Ammon's horn (tissue), 1 donor: ENCODE measurements at places on chromosomes 7 and 10.

GRCh38 chr7:155913291-155913690 lies 101.0 kb upstream of the SHH start:
- DNase-seq, result no peak

DNA sequence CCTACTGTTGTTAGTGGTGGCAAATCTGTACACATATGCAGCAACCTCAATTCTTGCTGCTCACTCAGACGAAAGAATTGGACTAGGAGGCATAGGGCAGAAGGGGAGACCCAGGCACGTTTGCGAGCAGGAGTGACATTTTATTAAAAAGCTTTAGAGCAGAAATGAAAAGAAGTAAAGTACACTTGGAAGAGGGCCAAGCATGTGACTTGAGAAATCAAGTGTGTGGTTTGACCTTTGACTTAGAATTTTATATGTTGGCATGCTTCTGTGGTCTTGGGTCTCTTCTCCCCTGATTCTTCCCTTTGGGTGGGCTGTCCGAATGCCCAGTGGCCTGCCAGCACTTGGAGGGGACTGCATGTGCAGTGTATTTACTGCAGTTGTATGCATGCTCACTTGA lies 205.5 kb upstream of the SEMA3D start:
- DNase-seq, result no peak

DNA sequence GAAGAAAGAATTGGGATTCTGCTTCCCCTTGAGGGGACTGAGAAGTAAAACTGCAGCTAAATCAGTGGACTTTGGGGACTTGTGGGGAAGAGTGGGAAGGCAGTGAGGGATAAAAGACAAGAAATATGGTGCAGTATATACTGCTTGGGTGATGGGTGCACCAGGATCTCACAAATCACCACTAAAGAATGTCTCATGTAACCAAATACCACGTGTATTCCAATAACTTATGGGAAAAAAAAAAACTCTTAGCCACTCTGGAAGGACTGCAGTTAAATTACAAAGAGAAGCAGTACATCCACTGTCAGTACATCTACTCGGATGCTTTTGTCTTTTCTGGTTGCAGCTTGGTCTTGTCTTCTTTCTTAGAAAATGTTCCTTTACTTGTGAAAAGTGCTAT lies 27.4 kb upstream of the GOT1 start:
- no peak for DNase-seq

- no peak for DNase-seq
These were observed 262.3 kb upstream of the KLF14 start for GRCh38 chr7:130996205-130996832.

DNA sequence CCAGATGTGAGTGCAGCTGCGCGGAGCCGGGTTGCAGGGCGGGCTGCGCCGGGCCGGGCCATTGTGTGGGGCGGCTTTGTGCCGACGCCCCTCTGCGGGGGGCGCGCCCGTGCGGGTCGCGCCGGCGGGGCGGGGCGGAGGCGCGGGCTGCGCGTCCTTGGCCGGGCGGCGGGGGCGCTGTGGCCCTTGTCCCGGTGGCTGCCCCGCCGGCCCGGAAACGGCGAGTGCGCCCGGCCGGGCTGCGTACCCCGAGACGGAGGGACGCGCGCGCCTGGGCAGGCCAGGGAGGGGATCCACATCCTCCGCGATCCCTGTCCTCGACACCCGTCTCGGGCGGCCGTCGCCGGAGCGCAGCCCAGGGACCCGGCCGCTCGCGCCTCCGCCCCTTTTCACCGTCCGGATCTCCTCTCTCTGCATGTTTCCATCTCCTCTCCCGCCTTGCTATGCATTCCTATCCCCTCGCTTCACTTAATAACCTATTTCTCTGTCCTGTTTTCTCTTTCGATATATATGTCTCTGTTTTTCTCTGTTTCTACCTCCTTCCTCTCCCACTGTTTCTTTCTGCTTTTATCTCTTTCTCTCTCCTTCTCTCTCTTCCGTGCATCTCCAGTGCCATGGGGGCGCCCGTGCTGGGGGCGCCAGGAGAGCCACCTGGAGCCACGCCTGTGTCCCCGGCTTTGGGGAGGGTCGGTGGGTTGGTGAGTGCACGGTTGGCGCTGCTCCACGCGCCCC lies 765 bp downstream of the PFKFB3 start:
- DNase-seq, result peak; percentile 62

DNA sequence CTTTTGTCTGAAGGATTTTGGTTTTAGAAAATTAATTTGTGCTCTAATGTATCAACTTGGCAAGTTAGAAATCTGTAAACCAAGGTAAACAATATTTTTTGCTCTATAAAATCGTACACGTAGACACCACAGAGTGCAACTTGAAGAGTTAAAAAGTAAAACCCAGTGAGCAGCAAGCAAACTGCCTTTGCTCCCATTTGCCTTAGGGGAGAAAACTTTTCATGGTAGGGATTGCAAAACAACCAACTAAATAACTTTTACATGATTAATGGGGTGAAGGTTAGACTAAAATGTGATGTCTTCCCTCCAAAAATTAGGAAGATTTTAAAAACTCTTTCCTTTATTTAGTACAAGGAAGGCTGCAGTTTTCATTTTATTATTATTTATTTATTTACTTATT lies 224.2 kb upstream of the LYZL1 start:
- DNase-seq, result no peak

GRCh38 chr7:49630513-49630912 lies 142.9 kb upstream of the VWC2 start:
- no peak for DNase-seq

DNA sequence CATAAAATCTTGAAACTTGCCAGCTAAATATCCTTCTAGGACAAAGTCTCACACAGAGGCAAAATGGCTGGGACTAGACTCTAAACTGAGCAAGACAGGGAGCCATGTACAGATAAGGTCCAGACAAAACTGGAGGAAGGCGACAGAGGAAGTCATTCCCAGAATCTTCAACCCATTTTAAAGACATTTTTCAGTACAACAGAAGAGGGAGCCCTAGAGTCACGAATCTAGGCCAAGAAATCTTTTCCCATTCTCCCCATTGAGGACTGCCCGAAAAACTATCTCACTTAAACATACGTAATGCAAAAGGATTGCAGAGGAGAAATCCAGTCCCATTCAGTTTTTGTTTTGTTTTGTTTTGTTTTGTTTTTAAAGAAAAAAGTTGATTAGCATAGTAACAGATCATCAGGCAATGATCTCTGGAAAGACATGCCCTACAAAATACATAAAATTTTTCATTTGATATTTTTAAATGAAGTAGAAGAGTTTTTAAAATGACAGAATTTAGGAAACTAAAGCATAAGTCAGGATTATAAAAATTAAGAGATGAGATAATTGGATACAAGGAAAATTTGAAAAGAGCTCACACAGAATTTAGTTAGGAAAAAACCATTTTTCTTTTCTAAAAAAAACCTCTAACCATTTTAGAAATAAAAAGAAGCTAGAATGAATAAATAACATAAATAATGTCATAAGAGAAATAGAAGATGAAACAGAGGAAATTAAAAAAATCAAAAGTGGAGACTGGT lies 16.9 kb upstream of the PRF1 start:
- no peak for DNase-seq

- DNase-seq, result no peak
These were observed 67.4 kb downstream of the AMPH start for GRCh38 chr7:38563741-38564140.

DNA sequence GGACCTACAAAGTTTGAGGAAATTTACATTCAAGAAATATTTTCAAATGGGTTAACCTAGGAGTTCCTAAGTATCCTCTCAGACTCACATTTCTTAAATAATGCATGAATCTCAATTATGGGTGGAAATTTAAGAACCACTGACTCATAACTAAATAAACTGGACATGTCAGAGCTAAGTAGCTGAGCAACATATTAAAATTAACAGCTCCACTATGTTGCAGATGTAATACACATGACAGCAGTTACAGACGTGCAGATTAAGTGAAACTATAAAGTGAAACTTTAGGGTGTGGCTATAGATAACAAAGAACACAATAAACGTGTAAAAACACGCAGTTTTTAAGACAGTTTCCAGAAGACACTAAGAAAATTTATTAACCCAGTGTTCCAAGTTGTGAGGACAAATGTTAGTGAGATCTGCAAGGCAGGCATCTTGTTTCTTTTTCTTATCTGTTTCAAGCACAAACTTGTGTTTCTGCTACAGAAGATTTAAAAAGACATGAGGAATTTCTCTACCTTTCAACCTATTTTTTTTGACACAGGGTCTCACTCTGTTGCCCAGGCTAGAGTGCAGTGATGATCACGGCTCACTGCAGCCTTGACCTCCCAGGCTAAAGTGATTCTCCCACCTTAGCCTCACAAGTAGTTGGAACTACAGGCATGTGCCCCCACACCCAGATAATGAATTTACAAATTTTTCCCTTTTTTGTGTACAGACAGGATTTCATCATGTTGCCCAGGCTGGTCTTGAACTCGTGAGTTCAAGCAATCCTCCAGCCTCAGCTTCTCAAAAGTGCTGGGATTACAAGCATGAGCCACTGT lies 25.3 kb downstream of the DNMBP start:
- no peak for DNase-seq

DNA sequence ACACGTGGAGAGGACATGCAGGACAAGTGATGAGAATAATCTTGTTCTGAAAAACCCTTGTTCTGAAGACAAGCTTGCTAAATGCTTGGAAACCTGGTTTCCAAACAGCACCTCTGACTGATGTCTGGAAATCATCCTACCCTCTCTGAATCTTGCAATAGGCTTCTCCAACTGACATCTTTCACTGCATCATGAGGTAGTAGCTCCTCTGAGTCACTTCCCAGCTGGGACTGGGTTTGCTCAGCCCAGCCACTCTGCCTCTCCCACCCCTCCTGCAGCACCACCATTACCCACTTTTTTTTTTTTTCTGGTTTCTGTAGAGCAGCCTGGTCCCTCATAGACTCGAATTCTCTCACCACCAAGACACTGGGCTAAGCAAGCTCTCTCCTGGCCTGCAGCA lies 919.8 kb downstream of the GRID1 start:
- DNase-seq, result no peak

DNA sequence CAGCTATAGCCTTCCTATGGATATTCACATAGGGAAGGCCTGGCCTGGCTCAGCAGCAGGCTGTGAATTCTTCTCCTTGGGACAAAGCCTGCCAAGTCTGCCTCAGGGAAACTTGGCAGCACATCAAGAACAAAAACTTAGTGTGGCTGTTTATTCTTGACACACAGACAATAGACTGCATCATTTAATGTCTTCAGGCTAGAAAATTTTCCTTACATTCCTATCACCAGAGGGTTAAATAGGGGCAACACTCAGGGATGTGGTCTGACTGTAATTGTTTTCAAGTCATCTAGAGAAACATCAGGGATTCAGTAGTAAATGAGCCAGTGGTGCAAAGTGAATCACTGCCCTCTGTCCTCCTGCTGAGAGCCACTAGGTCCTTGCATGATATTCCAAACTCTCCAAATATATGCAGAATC lies 137.3 kb downstream of the SEMA3C start:
- DNase-seq, result peak; percentile 36
